SJSA1 (cell line): ENCODE measurements at places on chromosomes 4 and X. TPM values are rescaled to one million over a fixed set of nuclear protein-coding genes. Genes with fewer than 3 reads are reported as not detected.

DNA sequence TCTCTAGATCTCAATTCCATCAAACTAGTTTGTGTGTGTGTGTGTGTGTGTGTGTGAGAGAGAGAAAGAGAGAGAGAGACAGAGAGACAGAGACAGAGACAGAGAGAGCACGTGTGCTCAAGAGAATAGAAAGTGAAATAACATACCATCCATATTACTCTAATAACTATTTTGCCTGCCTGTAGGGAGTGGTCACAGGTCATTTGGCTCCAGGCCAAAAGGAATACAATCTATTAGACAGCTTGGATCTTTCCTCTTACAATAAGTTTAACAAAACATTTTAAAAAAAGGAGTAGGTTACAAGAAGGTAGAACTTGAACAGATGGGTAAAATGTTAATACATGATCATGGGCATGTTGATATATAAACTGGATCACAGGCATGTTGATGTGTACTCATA is 76.2 kb downstream of the COL4A6 start:
- DNase-seq: no peak
- H3K4me3 ChIP-seq: no peak overlapping the region
- no peaks in the 10 kb centered on the region for H3K27me3 ChIP-seq

- H3K4me3 ChIP-seq: no peak overlapping the region
- H3K27me3 ChIP-seq: no peaks in the 10 kb centered on the region
- DNase-seq: no peak
- no peak overlapping the region for H3K27ac ChIP-seq
- peaks cover 4% of the 10 kb centered on the region for H3K36me3 ChIP-seq
These were observed 39.6 kb downstream of the TMA16 start for GRCh38 chr4:163534056-163534455.

- H3K27me3 ChIP-seq: no peaks in the 10 kb centered on the region
- H3K4me1 ChIP-seq: peaks cover 9% of the 10 kb centered on the region
- H3K4me3 ChIP-seq: peak overlapping the region; percentile 69
These were observed 1.0 kb upstream of the ANKRD17 start for GRCh38 chr4:73259571-73260090.

- DNase-seq: no peak
- H3K4me3 ChIP-seq: no peak overlapping the region
- no peaks in the 10 kb centered on the region for H3K36me3 ChIP-seq
- no peaks in the 10 kb centered on the region for H3K27me3 ChIP-seq
- no peak overlapping the region for H3K27ac ChIP-seq
These were observed 216.8 kb downstream of the GRID2 start for GRCh38 chr4:92520563-92520962.

- H3K36me3 ChIP-seq: no peaks in the 10 kb centered on the region
- no peak overlapping the region for H3K4me3 ChIP-seq
- no peak overlapping the region for H3K27ac ChIP-seq
- H3K4me1 ChIP-seq: no peaks in the 10 kb centered on the region
- no peaks in the 10 kb centered on the region for H3K27me3 ChIP-seq
These were observed 1328.0 kb downstream of the FSTL5 start for GRCh38 chr4:160835789-160836188.

DNA sequence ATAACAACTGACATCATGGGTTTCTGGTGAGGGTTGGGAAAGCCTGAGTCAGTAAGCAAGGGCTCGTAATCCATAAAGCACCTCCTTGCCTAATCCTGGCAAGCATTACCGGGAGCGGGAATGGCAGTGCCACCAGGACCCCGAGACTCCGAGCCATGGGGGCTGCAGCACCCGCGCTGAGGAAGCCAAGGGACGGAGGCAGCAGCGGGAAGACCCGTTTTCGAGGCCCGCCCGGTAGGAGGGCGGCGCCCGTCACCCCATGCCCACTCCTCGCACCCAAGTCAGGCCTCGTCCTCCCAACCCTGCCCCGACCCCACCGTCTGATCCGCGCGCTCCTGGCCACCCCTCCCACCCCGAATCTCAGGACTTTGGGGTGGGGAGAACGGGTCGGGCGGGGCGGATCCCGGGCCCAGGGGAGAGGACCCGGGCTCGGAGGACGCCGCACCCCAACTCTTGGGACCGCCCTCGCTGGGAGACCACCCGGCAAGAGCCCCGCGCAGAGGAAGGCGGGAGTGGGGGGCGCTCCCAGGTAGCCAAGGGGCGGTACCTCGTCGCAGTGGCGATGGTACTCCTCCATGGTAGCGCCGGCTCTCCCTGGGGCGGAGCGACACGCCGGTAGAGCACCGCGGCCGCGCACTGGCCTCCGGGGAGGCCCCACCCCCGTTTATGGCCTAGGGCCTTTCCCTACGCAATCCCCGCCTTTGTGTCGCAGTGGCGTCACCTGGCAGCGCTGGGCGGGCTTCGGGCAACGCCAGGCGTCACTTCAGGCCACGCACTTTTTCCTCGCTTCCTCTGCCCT is at the start of gene DYNLT3:
DYNLT3 (minus strand) TSS at position 638 of the 799 bp plus-strand sequence; CDS start at position 577, 61 bp downstream.
- H3K4me1 ChIP-seq: peaks cover 11% of the 10 kb centered on the region
- no peaks in the 10 kb centered on the region for H3K36me3 ChIP-seq
- peak within 1 kb of the TSS; percentile 75 for H3K27ac ChIP-seq
- peak within 1 kb of the TSS; percentile 69 for H3K4me3 ChIP-seq

DNA sequence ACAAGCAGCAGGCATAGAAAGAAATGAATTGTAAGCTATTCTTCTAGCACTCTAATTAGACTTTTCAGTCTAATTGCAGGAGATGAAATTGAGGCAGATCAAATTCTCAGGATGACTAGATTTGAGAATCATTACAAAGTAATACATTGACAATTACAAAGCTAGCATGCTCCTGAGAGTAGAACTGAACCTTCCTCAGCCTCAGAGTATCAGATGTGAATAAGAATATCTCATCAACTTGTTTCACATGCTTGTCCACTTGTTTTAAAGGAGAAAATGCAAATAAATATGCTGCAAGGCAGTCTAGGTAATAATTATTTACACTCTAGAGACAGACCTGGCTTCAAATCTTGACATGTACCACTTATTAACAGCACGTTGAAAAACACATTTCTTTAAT is 491.0 kb upstream of the MAGEB2 start:
- DNase-seq: no peak
- no peak overlapping the region for H3K27ac ChIP-seq
- no peaks in the 10 kb centered on the region for H3K36me3 ChIP-seq
- H3K27me3 ChIP-seq: no peaks in the 10 kb centered on the region
- no peaks in the 10 kb centered on the region for H3K4me1 ChIP-seq

- no peak overlapping the region for H3K4me3 ChIP-seq
- no peaks in the 10 kb centered on the region for H3K27me3 ChIP-seq
- peaks cover 18% of the 10 kb centered on the region for H3K4me1 ChIP-seq
- H3K27ac ChIP-seq: no peak overlapping the region
These were observed 18.4 kb downstream of the IQSEC2 start for GRCh38 chrX:53262918-53263394.

- H3K4me1 ChIP-seq: no peaks in the 10 kb centered on the region
- DNase-seq: no peak
- no peaks in the 10 kb centered on the region for H3K36me3 ChIP-seq
- H3K27ac ChIP-seq: no peak overlapping the region
- H3K27me3 ChIP-seq: no peaks in the 10 kb centered on the region
These were observed 64.5 kb upstream of the PRSS12 start for GRCh38 chr4:118417325-118417724.

GRCh38 chrX:150548251-150548650 is 20.2 kb upstream of the MTM1 start:
- H3K36me3 ChIP-seq: no peaks in the 10 kb centered on the region
- no peak for DNase-seq
- H3K27ac ChIP-seq: no peak overlapping the region
- H3K4me3 ChIP-seq: no peak overlapping the region
- no peaks in the 10 kb centered on the region for H3K27me3 ChIP-seq

Gene KLB
- total RNA-seq: not detected in 2 replicates

- H3K4me1 ChIP-seq: peaks cover 40% of the 10 kb centered on the region
- H3K36me3 ChIP-seq: no peaks in the 10 kb centered on the region
- peak overlapping the region; percentile 36 for H3K27ac ChIP-seq
These were observed 14.7 kb upstream of the GSX2 start for GRCh38 chr4:54085284-54085683.

Gene JADE3
- 5.0 and 8.8 TPM in 2 replicates for total RNA-seq

DNA sequence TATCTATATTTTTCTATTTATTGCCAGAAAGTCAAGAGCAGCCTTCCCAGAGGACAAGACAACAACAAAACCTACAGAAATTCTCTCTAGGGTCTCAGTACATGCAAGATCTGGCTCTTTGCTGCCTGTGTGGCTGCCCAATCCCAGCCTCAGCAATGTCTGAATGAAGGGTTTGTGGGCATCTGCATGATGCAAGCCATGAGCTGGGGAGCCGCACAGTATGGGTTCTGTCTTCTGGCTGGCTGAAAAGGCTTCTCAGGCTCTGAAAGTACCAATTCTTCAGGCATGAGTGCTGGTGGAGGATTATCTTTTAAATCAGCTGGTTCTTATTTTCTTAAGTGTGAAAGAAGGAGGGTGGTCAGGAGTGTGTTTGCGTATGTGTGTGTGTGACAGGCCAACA is 104.6 kb downstream of the PDGFRA start:
- H3K27ac ChIP-seq: no peak overlapping the region
- H3K4me1 ChIP-seq: no peaks in the 10 kb centered on the region
- H3K4me3 ChIP-seq: no peak overlapping the region
- H3K27me3 ChIP-seq: no peaks in the 10 kb centered on the region
- DNase-seq: no peak
- H3K36me3 ChIP-seq: no peaks in the 10 kb centered on the region

Gene ADH4
- total RNA-seq: not detected in 2 replicates

Gene C4orf50
- not detected in 2 replicates for total RNA-seq

Gene TLR2
- total RNA-seq: not detected in 2 replicates

GRCh38 chr4:39908284-39908683 is 69.4 kb downstream of the PDS5A start:
- H3K4me1 ChIP-seq: no peaks in the 10 kb centered on the region
- peaks cover 9% of the 10 kb centered on the region for H3K36me3 ChIP-seq
- H3K27ac ChIP-seq: no peak overlapping the region
- no peak for DNase-seq
- H3K4me3 ChIP-seq: no peak overlapping the region

DNA sequence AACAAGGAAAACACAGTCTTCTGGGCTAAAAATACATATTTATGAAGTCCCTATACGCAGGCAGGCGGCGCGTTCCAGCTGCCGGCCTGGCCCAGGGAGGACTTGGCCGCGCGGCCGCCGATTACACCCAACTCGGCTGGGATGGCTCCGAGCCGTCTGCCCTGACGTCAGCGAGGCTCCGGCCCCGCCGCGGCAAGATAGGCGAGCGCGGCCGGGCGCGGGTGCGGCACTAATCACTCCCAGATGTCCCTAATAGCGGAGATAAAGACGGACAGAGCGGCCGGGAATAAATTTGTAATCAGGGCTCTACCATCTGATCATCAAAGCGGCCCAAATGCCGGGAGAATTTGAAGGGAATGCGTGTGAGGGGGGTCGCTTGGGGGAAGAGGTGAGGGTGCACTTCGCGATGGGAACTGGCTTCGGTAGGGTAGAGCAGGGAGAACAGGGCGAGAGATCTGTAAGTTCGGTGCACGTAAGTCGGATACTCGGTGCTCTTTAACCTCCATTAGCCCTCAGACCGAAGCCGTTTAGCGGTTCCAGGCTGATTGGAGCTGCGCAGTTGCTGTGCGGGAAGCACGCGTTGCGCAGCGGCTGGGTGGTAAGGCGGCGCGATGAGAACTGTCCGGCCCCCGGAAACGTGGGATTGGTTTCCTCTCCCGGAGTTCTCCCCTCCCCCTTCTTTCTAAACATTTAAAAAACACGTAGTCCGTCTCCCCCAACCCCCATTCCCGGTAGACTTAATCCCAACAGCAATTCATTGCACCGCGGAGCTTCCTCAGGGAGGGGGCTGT is 7.7 kb downstream of the HAND2 start:
- H3K36me3 ChIP-seq: no peaks in the 10 kb centered on the region
- peaks cover 14% of the 10 kb centered on the region for H3K27me3 ChIP-seq
- no peak overlapping the region for H3K27ac ChIP-seq
- peak overlapping the region; percentile 6; the same call in 1 of the 2 replicates for H3K4me3 ChIP-seq
- peaks cover 7% of the 10 kb centered on the region for H3K4me1 ChIP-seq

GRCh38 chr4:77052352-77052751 is 23.4 kb downstream of the CCNI start:
- H3K27me3 ChIP-seq: no peaks in the 10 kb centered on the region
- H3K36me3 ChIP-seq: peaks cover 89% of the 10 kb centered on the region

DNA sequence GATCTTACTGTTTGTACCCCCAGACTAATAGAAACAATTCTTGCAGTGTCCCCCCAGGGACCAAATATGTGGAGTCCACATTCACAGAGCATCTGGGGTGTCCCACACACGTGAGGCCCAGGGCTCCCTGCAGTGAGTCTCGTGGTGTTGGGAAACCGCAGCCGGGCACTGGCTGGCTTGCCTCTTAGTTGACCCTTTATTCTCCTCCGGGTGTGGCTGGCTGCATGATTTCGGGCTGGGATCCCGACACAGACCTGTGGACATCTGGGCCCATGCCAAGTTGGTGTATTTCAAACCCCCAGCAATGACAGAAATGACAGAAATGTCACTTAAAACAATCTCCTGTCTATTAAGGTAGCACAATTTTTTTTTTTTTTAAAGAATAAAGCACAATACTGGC is 15.6 kb upstream of the CLDN24 start:
- peaks cover 17% of the 10 kb centered on the region for H3K4me1 ChIP-seq
- H3K4me3 ChIP-seq: no peak overlapping the region
- H3K27ac ChIP-seq: no peak overlapping the region
- H3K36me3 ChIP-seq: no peaks in the 10 kb centered on the region
- no peak for DNase-seq

- no peak overlapping the region for H3K4me3 ChIP-seq
- H3K36me3 ChIP-seq: no peaks in the 10 kb centered on the region
- no peak for DNase-seq
- no peak overlapping the region for H3K27ac ChIP-seq
These were observed 28.6 kb upstream of the DIAPH2 start for GRCh38 chrX:96655947-96656623.

GRCh38 chr4:92304121-92304520 is 355 bp downstream of the GRID2 start:
- no peak overlapping the region for H3K27ac ChIP-seq
- peaks cover 63% of the 10 kb centered on the region for H3K27me3 ChIP-seq
- H3K36me3 ChIP-seq: no peaks in the 10 kb centered on the region
- DNase-seq: no peak
- no peak overlapping the region for H3K4me3 ChIP-seq

GRCh38 chr4:10047967-10048366 is 26.7 kb upstream of the SLC2A9 start:
- no peaks in the 10 kb centered on the region for H3K4me1 ChIP-seq
- DNase-seq: no peak
- H3K27ac ChIP-seq: no peak overlapping the region

DNA sequence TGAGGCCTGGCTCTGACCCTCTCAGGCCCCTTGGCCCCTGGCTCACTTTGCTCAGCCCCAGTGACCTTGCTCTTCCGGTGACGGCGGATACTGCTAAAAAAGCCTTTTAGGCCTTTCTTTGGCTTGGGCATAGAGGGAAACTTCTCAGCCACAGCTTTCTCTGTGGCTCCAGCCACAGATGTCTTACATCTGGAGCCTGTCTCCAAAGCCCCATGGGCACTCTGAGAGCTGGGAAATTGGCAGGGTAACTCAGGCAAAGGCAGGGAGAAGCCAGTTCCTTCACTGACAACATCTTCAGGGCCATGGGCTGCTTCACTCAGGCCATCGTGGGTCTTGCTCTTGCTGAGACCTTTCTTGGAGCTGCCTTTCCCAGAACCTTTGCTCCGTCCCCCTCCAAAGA is 12.8 kb downstream of the AMER1 start:
- no peaks in the 10 kb centered on the region for H3K27me3 ChIP-seq
- no peaks in the 10 kb centered on the region for H3K36me3 ChIP-seq
- no peak overlapping the region for H3K27ac ChIP-seq
- H3K4me3 ChIP-seq: no peak overlapping the region
- no peaks in the 10 kb centered on the region for H3K4me1 ChIP-seq
- no peak for DNase-seq
